Ureter (tissue), 1 donor: ENCODE measurements at places on chromosomes 3 and 15. TPM values are rescaled to one million over a fixed set of nuclear protein-coding genes. Genes with fewer than 3 reads are reported as not detected.
A peak's percentile ranks its signal among the peaks of the same experiment; 100 is the strongest.

DNA sequence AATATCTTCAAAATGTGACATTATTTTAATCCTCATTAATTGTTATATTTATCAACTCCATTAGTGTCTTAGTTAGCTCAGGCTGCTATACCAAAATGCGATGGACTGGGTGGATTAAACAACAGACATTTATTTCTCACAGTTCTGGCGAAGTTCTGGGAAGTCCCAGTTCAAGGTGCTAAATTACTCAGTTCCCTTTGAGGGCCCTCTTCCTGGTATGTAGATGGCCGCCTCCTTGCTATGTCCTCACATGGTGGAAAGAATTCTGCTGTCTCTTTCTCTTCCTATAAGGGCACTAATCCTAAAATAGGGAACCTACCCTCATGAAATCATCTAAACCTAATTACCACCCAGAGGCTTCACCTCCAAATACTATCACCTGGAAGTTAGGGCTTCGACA lies 38.8 kb upstream of the DUT start:
- DNase-seq, result no peak

- peak; percentile 46 for DNase-seq
Observed at GRCh38 chr3:65439641-65440284, 599.0 kb downstream of the MAGI1 start.

- no peak for DNase-seq
Observed at GRCh38 chr3:179528772-179529171, 34.0 kb upstream of the ACTL6A start.

GRCh38 chr3:73225146-73225855 lies 163.8 kb downstream of the EBLN2 start:
- no peak for DNase-seq

DNA sequence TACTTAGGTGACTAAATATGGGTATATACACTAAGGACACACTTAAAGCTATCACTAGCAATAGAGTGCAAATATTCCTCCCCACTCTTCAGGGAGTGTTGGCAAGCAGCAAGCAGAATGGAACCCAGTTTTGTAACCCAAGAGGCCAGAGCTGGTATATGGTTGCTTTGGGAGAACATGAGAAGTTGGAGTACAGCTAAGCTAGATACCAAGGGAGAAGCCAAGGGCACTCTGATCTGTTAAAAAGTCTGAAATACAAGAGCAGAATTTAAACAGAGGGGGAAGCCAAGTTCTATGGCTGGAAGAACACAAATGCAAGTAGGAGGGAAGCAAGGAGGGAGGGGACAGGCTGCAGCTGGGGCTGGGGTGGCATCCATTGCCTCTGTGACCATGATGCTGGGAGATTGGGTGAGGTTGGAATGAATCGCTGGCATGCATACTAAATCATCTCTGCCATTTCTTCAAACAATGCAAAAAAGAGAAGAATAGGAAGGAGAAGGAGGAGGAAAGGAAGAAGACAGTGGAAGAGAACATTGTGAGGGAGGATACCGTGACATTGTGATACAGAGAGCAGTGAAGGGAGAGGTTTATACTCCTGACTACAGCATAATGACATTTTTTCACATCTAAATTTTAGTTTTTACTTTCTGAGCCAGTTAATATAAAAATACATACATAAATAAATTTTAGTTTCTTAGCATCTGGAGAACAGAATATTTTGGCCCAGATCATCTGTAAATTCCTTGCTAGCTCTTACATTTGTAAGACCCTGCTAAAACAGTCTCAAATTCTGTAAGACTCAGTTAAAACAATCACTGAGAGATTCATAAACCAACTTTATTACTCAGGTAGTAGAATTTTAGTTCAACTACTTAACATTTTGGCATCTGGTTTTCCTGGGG lies 9.0 kb upstream of the ANXA2 start:
- DNase-seq, result no peak

DNA sequence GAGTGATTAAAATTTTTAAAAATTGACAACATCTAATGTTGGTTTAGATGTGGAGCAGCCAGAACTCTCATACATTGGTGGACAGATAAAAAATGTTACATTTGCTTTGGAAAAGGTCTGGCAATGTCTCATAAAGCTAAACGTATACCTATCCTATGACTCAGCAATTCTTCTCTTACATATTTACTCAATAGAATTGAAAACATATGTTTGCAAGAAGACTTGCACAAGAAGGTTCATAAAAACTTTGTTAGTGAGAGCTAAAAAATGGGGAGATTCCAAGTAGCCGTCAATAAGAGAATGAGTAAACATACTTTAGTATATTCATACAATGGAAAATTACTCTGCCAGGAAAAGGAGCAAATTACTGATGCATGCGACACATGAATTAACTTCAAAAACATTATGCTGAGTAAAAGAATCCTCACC lies 30.0 kb downstream of the MASP1 start:
- no peak for DNase-seq

- DNase-seq, result no peak
Observed at GRCh38 chr15:53618461-53618860, 141.0 kb downstream of the WDR72 start.

GRCh38 chr3:101453961-101454360 lies 59.1 kb downstream of the SENP7 start:
- DNase-seq, result no peak

DNA sequence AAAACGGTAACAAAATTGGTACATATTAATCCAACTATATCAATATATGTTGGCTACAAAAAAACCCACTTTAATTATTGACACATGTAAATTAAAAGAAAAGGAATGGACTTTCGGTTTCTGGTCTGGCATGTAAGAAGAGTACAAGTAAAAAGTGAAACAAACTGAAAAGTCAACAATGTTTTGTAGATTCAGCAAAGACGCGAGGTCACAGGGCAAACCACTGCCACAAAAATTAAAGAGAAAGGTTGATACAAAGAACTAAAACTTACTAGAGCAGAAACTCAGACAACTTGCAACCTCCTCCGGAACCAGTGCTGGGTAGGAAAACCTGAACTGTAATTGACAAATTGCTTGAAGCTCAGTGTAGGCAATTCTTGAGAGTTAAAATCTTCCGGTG lies 110.6 kb upstream of the ARPP21 start:
- DNase-seq, result no peak

- no peak for DNase-seq
Observed at GRCh38 chr3:24867783-24868182, 373.1 kb upstream of the THRB start.

DNA sequence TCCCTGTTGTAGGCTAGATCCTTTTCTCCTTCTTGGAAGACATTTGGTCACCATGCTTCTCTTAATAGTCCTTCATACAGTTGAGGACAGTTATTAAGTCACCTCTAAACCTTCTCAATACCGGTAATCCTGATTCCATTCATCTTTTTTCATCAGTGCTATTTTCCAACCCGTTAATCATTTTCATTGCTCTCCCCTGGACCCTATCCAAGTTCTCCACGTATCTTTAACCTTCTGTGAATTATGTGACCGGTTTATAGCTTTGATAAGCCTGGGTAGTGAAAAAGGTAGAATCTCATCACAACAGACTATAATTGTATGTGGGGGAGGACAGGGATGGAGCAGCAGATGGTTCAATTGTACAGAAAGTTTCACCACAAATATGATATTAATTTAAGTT lies 168.5 kb downstream of the MECOM start:
- DNase-seq, result no peak

DNA sequence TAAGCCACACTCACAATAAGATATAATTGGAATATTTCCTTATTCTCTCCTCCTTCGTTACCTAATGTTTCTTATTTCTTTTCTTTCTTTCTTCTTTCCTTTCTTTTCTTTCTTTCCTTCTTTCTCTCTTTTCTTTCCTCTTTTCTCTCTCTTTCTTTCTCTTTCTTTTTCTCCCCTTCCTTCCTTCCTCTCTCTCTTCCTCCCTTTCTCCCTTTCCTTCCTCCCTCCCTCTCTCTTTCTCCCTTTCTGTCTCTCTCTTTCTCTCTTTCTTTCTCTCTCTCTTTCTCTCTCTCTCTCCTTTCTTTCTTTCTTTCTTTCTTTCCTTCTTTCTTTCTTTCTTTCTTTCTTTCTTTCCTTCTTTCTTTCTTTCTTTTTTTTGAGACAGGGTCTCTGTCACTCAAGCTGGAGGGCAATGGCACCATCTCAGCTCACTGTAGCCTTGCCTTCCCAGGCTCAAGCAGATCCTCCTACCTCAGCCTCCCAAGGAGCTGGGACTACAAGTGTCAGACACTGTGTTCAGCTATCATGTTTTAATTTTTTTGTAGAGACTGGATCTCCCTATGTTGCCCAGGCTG lies 19.3 kb upstream of the PIAS1 start:
- no peak for DNase-seq

- no peak for DNase-seq
Observed at GRCh38 chr3:172115787-172116186, 76.4 kb downstream of the FNDC3B start.

- no peak for DNase-seq
Observed at GRCh38 chr15:54089776-54090175, 111.5 kb downstream of the UNC13C start.

DNA sequence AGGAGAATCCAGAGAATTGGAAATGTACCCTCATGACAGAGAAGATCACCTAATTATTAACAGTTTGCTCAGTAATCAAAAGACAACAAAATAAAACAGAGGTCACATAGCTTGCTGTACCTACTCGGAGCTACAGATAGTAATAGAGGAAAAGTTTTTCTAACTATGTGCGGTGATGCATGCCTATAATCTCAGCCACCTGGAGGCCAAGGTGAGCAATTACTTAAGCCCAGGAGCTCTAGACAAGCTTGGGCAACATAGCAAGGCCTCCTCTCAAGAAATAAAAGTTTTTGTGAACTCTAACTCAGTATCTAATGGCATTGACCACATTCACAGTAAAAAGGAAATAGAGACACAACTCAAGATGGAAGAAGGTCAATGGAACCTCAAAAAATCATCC lies 243.6 kb downstream of the ATP8B4 start:
- no peak for DNase-seq

- DNase-seq, result no peak
Observed at GRCh38 chr15:95290176-95290974, 1040.1 kb upstream of the NR2F2 start.

DNA sequence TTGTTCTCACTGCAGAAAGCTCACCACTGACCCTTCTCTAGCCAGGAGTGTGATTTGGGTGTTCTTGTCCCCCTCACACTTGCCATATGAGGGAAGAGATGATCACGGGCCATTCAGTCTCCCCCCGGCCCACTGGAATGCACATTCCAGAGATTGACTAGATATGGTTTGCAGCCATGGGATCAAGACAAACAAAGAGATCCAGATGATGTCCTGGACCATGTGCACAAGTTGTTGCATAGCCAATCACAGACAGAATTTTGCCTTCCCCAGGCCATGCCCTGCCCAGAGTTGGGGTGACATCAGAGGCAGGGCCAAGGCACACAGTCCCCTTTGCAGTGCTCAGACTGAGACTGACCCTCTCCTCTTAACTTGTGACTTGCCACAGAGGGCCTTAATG lies 14.8 kb downstream of the MUC13 start:
- DNase-seq, result no peak

- no peak for DNase-seq
Observed at GRCh38 chr3:86792316-86792715, 198.6 kb downstream of the VGLL3 start.

DNA sequence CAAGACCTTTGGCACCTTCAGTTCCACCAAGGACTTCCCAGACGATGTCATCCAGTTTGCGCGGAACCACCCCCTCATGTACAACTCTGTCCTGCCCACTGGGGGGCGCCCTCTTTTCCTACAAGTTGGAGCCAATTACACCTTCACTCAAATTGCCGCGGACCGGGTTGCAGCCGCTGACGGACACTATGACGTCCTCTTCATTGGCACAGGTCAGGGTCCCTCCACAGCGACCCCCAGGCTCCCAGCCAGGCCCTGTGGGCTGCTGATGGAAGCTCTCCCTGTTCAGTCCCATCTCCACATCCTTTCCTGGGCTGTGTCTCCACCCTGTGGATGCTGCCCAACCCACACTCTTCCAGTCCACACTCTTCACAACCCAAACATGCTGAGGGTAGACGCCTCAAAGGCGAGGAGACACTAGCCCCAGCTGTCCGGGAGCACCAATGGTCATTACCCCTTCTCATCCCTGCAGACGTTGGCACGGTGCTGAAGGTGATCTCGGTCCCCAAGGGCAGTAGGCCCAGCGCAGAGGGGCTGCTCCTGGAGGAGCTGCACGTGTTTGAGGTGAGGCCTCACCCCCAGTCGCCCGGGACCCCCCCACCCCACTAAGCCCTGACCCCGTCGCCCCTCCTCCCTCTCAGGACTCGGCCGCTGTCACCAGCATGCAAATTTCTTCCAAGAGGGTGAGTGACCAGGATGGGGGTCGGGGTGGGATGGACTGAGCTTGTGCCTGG lies 4.3 kb upstream of the LSMEM2 start:
- DNase-seq, result no peak

DNA sequence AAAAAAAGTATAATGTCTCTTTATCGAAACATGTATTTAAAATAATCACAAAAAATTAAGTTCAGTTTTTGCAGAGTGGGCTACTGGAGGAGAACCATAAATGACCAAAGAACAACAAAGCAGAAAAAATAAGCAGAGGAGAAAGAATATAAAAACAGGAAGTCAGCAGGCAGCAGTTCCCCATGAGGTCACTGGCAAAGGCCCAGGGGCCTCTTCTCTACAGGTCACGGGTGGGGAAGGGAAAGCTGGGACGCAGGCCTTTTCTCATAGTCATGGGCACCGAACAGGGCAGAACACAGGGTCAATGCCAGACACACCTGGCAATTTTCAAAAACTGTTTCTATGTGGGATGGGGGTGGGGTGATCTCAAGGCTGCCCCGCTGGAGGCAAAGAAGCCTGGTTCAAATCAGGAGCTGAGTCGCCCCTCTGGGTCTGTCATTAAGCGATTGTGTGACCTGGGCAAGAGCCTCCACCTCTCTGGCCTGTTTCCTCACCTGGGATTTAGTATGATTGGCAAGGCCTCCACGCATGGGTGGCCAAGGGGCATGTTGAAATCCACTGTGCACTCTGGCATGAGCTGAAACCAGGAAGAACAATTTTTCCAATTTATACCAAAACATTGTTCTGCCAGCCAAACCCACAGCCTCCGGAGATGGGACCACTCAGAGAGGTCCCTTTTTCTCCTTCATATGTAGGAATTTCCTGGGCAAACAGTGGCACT lies 43.8 kb upstream of the UACA start:
- DNase-seq, result peak; percentile 57

- DNase-seq, result no peak
Observed at GRCh38 chr3:146814601-146815315, 209.6 kb upstream of the PLSCR5 start.

- no peak for DNase-seq
Observed at GRCh38 chr3:172869784-172870518, 119.4 kb downstream of the ECT2 start.

GRCh38 chr15:36653851-36654250 lies 74.4 kb downstream of the CDIN1 start:
- no peak for DNase-seq

The THBS1 gene
- total RNA-seq, result 154 TPM

The FOXL2 gene
- total RNA-seq, result not detected

The CHRM5 gene
- total RNA-seq, result not detected

The TMCO5A gene
- total RNA-seq, result not detected

The C2CD4B gene
- total RNA-seq, result 2.8 TPM

The P3H2 gene
- 13.9 TPM for total RNA-seq

The ZNF660 gene
- 7.5 TPM for total RNA-seq

The MAGEL2 gene
- total RNA-seq, result 0.70 TPM

The SYNPR gene
- not detected for total RNA-seq

The PLCH1 gene
- total RNA-seq, result 7.8 TPM

The FURIN gene
- total RNA-seq, result 41.3 TPM

The CHRFAM7A gene
- total RNA-seq, result 2.7 TPM
